T-helper 2 cell (primary cell): ENCODE measurements at places on chromosomes 7 and 10.

GRCh38 chr10:5036511-5036910, 32.9 kb upstream of the AKR1C2 start:
- DNase-seq, result no peak

DNA sequence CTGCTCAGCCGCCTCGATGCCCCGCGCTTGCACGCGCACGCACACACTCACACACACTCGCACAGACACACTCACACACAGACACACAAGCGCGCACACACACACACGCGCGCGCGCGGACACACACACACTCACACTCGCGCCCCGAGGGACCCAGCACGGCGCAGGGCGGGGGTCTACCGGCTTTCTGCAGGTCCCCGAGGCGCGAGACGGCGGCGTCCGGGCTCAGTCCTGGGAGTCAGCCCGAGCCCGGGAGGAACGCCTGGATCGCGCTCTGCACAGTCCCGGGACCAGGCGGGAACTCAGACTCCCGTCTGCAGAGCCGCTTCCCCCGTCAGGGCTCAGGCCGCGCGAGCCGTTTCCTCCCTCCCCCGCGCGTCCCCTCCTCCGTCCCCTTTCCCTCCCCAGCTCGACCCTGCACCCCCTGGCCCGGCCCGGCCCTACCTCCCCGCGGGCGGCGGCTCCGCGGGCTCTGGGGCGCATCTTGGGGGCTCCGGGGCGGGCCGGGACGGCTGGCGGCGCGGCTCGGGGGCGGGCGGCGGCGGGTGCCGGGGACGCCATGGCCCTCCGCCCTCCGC, 464 bp downstream of the DENND2A start:
- DNase-seq, result no peak

DNA sequence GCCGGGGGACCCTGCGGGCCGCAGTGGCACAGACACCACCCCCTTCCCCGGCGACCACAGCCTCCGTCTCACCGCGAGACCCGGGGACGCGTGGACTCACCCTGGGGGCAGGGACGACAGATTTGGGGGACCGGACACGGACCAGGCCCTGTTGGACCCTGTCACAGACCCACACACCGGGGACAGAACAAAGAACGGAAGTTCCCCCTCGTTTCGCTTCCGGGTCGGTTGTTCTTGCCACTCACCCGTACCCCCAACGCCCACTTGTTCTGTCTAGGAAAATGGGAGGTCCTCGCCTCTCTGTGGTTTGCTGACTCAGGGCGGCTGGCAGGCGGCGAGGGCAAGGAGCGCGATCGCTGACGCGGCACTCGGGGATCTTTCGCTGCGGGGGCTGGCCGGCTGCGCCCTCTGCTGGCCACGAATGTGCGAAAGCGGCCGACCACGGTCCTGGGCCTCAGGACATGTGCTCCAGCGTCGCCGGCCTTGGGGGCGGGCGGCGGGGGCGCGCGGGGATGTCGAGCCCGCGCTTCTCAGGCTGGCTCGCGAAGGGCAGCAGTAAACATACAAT, at the start of gene ZNF3:
Gene ZNF3 (minus strand): TSS at position 189 of the 568 bp plus-strand sequence. CDS start 4,366 bp downstream, outside the sequence.
- peak; percentile 95 for DNase-seq

- no peak for DNase-seq
Measured at GRCh38 chr7:36840904-36841303, 116.6 kb upstream of the AOAH start.

DNA sequence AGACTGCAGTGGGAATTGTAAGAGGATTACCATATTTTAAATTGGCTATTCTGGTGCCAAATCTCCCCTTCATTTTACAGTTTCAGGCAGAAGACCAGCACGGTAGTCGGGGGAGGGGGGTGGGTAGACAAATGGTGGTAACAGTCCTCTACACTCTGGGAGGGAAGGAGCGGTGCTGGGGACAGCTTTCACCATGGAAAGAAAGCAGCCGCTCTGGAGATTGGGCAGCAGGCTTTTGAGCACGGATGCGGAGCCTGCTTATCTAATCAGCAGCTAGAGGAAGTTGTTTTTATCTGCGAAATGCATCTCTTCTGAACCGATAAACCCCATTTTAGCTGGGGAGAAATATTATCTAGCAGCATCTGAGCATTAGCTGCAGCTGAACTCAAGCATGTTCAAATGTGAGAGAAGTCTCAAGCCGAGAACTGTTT, 28.7 kb downstream of the IKZF1 start:
- peak; percentile 51 for DNase-seq

DNA sequence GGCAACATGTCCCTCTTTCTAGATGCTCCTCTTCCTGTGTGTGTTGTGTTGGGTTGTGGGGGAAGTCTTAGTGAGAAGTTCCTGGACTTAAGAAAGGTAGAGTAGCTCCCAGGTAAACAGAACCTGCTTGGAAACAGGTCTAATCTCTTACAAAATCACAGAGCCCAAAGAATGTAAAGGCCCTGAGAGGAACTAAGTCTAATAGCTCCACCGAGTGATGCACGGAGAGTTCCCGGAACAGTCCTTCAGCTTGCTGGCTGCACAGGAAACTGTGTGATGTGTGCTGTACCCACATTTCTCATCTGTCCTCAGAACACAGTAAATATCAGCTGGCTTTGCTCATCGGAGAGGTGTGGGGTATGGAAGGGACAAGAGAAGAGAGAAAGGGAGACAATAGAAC, 182.6 kb upstream of the LYZL1 start:
- no peak for DNase-seq

DNA sequence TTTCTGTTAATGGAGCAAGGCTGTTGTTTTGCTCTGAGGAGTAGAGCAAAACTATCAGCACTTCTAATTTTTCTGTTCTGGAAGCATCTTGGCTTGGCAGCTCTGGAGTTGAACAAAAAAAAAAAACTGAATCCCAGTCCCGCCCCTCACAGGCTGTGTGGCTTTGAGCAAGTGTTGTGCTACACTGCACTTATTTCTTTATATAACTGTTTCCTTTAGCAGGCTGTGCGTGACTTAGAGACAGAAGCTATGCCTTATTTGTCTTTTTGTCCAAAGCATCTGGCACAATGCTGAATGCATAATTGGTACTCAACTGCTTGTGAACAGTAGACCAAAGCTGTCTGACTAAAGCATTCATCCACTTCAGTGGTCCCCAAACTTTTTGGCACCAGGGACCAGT, 96.1 kb downstream of the AMPH start:
- DNase-seq, result no peak

DNA sequence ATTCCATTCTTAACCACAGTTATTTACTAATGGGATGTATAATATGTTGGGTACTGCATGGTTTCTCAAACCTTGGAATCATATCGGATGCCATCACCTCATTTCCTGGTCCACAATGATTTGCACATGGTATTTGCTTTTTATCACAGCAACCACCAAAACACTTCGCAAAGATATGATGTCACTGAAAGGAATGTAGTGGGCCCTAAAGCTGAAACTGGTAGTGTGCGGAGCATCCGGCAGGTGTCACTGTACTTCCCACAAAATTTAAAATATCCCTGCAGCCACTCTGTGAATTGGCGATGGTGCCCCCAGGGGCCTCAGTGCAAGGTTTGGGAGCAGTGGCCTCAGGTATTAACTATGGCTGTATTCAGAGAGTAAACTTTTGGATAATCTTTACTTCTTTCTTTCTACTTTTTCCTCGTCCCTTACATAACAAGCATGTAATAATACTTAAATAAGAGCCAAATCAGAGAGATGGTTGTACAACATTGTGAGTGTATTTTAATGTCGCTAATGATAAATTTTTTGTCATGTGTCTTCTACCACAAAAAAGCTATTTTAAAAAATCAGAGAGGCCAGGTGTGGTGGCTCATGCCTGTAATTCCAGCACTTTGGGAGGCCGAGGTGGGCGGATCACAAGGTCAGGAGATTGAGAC, 66.2 kb downstream of the FAM241B start:
- no peak for DNase-seq

DNA sequence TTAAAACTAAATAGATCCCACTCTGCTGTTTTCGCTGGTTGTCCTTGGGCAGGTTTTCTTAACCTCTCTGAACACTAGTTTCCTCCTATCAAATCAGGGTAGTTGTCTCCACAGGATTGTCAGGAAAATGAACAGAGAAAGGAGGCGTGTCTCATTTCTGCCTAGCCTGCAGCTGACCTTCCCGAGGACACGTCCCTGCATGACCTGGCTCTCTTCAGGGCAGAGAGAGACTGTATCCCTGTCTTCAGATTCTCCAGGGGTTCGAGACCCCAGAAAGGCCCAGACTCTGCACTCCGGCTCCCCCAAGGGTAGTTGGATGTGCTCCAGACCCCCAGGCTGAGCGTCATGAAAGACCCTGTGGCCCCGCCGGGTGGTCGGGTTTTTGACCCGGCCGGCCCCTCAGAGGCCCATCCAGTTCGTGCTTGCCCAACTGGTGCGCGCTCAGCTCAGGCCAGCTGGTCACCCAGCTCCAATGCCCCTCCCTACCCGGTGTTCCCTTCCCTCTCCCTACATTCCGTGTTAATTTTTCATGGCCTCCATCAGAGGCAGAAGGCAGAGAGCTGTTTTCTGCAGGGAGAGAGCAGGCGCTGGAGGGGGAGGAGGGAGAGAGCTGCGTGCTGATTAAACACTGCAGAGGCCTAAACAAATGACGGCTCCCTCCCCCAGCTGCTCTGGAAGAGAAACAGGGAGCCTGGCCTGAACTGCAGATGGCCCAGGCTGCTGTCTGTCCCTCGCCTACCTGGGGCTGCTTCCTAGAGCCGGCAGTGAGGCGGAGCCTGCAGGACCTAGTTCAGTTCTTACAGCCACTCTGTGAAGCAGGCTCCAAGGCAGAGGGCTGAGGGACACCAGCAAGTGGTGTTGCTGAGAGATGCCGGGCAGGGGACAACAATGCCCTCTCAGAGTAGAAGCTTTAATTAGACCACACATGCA, 86.2 kb upstream of the PPIF start:
- no peak for DNase-seq

- no peak for DNase-seq
Measured at GRCh38 chr10:75102830-75103673, 8.4 kb upstream of the SAMD8 start.

GRCh38 chr10:63384675-63385074, 81.1 kb downstream of the JMJD1C start:
- DNase-seq, result no peak

DNA sequence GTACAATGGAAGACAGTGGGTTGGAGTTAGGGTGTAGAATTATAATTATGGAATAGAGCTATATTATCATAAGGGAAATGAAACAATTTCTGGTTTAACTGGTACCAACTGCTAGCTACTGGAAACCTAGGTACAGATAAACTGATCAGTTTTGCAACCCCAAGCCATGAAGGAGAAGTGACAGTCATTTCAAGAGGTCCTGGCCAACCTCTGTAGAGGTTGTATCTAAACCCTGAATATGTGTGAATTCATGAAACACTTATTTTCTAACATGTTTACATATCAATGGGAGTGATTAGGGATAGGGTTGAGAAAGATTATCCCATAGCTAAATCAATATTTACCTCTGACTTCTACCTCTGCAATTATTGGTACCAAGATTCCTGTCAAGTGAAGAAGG, 29.9 kb upstream of the CC2D2B start:
- no peak for DNase-seq

- DNase-seq, result no peak
Measured at GRCh38 chr10:63114031-63114814, 18.9 kb upstream of the NRBF2 start.

GRCh38 chr10:97140902-97141745, 44.6 kb downstream of the SLIT1 start:
- DNase-seq, result no peak

DNA sequence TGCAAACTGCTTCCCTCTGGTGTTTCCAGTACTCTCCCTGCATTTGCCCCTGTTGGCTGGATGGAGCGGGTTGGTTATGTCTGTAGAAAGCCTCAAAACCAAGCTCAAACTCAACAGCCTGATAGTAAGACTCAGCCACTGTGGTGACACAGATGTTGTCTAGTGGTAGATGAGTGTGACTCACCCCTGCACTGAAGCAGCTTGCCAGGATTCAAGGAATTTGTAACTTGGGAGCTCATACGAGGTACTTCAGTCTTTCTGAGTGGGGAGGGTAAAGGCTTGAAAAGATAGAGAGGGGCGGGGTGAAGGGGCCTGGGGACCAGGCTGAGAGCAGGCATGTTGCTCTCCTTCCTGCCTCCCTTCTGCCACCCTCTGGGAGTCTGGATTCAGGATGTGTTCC, 22.9 kb upstream of the AQP1 start:
- no peak for DNase-seq

- DNase-seq, result no peak
Measured at GRCh38 chr10:29807163-29807806, 172.5 kb upstream of the SVIL start.

DNA sequence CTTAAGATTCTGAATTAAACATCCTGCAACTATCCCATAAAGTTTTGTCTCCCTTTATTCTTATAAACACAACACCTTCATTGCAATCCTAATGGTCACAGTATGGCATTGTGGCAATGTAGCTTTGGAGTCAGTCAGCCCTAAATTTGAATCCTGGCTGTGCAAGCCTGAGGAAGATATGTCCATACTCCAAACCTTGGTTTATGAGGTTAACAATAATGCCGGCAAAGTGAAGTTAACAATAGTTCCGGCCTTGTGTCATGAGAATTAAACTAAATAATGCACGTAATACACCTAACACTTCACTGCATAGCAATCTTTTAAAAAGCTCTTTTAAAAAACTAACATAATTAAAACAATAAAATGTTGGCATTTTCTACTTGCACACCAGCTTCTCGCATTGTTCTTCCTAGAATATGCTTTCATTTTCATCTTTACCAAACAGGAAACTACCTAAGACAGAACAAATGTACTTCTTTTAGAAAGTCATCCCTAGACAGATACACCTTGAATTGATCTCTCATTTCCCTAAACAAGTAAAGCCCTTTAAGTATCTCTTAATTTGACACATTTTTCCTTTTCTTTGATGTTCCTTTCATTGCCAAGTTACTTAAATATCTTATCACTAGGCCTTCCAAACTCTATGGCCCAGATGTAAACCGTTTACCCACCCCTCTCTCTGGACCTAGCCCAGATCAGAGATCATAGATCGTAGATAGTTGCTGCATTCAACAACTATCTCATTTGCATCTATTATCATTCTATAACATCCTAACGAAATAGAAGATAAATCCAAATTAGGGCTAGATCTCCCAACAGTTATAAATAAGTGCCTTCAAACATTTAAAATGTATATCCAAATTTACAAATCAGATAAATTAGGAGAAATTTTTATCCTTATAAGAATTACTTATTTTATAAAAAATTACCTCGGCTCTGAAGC, 66.7 kb downstream of the CREB3L2 start:
- no peak for DNase-seq

- DNase-seq, result no peak
Measured at GRCh38 chr10:99983280-99983988, 26.3 kb downstream of the DNMBP start.

- DNase-seq, result no peak
Measured at GRCh38 chr10:14270370-14270769, 60.4 kb downstream of the FRMD4A start.

- DNase-seq, result no peak
Measured at GRCh38 chr10:17951868-17952371, at the start of gene SLC39A12. TSS of gene SLC39A12 (plus strand) at chr10:17951918. CDS start at chr10:17953277, 1,359 bp downstream.

GRCh38 chr7:98213888-98214810, 2.9 kb downstream of the BHLHA15 start:
- no peak for DNase-seq

DNA sequence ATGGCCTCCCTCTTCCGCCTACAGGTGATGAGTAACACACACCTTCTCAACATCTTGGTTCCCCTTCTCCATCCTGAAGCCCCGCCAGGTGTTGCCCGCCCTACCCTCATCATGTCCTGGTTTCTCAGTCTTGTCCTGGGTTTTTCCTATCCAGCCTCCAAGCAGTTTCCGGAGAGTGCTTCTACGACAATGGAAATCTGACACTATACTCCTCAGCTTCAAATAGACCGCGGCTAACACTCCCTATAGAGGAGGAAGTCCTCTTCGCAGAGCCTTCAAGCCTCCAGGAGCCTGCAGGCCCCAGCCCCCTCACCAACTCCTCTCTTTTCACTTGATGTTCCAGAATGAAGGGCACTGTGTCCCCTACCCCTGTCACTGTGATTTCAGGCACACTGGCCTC, 147.4 kb downstream of the PRPF18 start:
- DNase-seq, result no peak
